ENCODE measurements at places on chromosomes 16 and 17. TPM values are rescaled to one million over a fixed set of nuclear protein-coding genes. Genes with fewer than 3 reads are reported as not detected.

- DNase-seq = peak; percentile 75
Observed at GRCh38 chr17:74282587-74283370, 8.7 kb downstream of the DNAI2 start.

GRCh38 chr16:56793492-56793891 lies 63.6 kb downstream of the NUP93 start:
- DNase-seq = no peak

- no peak for DNase-seq
Observed at GRCh38 chr17:75341784-75342486, 52.7 kb upstream of the SLC25A19 start.

GRCh38 chr16:87415441-87415840 lies 23.3 kb downstream of the MAP1LC3B start:
- DNase-seq = no peak

The SLC12A3 gene
- not detected for total RNA-seq

The KRT12 gene
- total RNA-seq = not detected

DNA sequence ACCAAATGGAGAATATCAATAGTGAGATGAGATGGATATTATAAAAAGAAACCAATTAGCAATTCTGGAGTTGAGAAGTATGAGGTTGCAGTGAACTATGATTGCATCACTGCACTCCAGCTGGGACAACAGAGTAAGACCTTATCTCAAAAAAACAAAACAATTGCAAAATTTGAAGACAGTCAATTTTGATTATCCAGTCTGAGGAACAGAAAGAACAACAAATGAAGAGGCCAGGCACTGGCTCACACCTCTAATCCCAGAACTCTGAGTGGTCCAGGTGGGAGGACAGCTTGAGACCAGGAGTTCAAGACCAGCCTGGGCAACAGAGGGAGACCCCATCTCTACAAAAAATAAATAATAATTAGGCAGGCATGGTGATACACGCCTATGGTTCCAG lies 35.0 kb downstream of the USP32 start:
- DNase-seq = no peak

- DNase-seq = peak; percentile 80
Observed at GRCh38 chr17:17839791-17840707, 3.3 kb upstream of the SREBF1 start.

DNA sequence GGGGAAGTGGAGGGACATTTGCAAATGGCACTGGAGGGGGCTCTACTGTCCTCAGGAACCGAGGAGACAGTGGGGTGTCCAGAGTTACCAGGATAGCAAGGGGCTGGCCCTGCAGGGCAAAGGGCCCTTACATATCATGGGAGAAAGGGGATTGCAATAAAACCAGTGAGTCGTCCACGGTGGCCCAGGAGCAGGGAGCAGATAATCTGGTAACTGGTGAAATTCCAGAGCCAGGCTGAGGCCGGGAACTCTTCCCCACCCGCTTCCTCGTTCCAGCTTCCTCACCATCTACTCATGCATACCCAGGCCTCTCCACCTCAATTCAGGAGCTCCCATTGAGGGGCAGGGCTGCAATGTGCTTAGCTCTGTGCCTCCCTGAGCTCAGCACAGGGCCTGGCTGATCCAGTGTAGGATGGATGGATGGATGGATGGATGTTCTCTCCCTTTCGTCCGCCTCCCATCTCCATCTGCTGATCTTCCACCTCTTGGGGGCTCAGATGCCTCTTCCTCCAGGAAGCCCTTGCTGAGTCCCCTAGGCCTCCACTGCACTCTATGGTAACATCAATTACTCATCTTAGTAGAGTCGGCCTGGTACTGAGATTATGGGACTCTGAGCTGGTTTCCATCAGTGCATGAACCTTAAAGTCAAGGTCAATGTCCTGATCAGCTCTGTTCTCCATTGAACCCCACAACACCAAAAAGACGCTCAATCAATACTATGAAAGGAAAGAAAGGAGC lies 41.2 kb upstream of the NDRG4 start:
- no peak for DNase-seq

All from naive thymus-derived CD8-positive, alpha-beta T cell (primary cell).